IPS-NIHi11 (cell line): ENCODE measurements at places on chromosomes 2 and 18.
A peak's percentile ranks its signal among the peaks of the same experiment; 100 is the strongest.

DNA sequence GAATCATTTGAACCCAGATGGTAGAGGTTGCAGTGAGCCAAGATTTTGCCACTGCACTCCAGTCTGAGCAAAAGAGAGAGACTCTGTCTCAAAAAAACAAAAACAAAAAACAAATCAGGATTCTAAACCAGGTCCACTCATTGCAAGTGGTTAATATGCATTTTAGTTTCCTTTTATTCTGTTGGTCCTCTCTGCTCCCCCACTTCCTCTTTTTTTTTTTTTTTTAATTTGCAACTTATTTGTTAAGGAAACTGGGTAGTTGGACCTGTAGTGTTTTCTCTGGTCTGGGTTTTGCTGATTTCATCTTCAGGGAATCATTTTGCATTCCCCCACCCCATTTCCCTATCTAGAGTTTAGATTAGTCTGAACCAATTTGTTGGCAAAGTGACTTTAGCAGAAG lies 14.0 kb downstream of the FER1L5 start:
- no peak for DNase-seq

GRCh38 chr2:68176657-68177056 lies 19.0 kb downstream of the PNO1 start:
- no peak for DNase-seq

DNA sequence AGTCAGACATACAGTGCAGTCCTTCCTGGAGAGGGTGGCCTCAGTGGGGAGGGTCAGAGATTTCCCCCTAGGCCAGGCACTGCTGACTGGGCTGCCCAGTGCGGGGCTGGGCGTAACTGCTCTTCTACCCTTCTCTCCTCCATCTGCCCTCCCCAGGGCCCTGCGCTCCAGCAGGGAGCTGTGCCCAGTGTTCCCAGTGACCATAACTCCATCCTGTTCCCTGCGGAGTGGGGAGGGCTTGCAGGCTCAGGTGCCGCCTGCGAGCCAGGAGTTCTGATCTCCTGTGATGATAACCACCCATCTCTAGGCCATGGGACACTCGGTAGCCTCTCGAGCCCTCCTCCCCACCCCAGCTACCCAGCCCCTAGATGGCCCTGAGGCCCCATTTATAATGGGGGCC lies 107.6 kb downstream of the SMAD7 start:
- no peak for DNase-seq

DNA sequence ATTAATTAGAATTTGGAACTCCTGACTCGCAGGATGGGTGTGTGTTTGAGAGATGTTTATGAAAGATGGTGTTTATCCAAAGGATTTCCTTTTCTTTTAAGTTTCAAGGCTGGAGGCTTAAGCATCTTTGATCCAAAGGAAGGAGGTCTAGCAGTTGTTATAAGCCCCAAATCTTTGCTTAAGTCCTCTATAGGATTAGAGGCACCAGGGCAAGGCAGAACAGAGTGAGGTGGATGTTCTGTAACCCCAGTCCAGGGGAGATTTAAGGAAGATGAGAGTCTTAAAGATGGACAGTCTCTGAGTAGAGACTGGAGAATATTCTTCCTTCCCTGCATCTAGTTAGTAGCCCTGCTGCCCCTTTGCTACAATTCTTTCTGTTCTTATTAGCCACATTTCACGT lies 17.5 kb downstream of the LBH start:
- DNase-seq: no peak

GRCh38 chr18:4264347-4264791 lies 190.7 kb downstream of the DLGAP1 start:
- DNase-seq: no peak

GRCh38 chr2:231190531-231191197 lies 7.8 kb upstream of the ARMC9 start:
- DNase-seq: peak; percentile 74

DNA sequence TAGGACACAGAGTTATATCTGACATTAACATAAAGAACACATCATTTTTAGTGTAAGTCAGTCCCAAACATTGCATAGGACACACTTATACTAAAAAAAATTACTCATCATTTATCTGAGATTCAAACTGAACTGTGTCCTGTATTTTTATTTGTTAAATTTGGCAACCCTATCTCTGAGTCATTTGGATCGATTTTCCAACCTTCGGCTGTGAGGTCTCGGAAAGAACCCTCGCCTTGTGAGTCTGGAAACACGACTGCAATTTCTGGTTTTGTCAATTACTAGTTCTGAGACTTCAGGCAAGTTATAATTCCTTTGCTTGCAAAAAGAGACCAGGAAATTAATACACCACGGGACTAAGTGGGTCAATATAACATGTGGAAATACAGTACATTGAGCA lies 14.0 kb downstream of the ATP8B1 start:
- DNase-seq: no peak
